ENCODE measurements at places on chromosomes 3 and 15. TPM values are rescaled to one million over a fixed set of nuclear protein-coding genes. Genes with fewer than 3 reads are reported as not detected.

DNA sequence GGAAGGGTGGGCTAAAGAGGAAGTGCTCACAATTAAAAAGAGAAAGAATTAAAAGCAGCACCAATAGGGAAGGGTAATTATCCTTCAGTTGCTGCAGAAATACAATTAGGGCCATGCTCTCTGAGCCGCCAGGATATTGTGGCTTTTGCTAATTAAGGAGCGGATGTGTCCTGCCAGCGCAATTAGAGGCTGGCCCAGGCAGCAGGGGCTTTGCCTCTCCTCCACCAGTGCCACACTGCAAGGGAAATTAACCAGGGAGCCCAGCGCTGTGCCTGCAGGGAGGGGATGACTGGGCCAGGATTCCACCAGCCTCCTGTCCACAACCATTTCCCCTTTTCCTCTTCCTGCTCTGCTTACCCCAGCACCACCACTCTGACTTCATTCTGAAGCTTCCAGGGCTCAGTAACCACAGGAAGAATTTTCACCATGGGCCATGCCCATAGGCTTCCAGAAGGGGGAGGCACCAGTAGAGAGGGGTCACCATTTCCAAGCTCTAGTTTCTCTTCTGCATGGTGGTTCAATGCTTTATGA lies 10.4 kb upstream of the AEN start:
- no peak for DNase-seq
- H3K27ac ChIP-seq, result no peak overlapping the region
- peaks cover 6% of the 10 kb centered on the region for H3K4me1 ChIP-seq
- H3K27me3 ChIP-seq, result peaks cover 55% of the 10 kb centered on the region

DNA sequence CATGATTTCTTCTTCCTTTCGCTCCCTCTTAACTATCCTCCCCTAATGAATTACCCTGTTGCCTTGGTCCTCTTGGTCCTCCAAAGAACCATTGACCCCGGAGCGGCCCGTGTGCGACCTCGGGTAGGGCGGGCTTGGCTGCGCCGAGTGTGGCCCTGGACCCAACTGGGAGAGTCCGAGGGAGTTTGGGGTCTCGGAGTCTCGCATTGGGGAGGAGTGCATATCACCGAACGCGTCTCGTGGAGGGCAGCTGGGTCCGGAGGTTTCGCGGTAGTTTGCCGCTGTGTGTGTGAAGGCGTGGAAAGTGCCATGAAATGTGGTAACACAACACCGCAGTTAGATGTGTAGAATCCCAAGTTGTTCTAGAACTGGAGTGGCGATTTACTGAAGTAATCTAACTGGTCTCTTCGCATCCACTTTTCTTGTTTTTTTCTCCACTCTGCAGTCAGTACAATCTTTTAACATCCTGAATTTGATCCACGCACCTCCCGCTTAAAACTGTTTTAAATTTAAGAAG lies 363 bp downstream of the GTF2E1 start:
- H3K36me3 ChIP-seq, result peaks cover 28% of the 10 kb centered on the region
- peaks cover 28% of the 10 kb centered on the region for H3K4me1 ChIP-seq
- peak; percentile 47 for DNase-seq

DNA sequence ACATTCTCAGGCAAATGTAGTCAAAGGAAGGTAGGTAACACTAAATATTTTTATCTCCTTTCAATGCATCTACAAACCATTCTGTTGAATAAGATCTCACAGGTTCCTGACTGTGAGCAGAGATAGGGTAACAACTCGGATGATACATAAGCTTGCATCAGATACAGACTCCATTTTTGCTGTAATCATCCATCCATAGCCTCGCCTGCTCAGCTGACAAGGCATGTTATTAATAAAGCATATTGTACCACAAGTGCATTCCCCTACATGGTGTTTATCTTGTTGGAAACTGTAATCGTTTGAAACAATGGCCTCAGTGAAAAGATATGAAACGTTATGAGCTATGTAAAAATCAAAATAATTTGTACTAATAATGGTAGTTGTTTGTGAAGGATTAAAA lies 35.4 kb upstream of the TCF12 start:
- no peak overlapping the region for H3K4me3 ChIP-seq
- H3K36me3 ChIP-seq, result no peaks in the 10 kb centered on the region
- H3K27me3 ChIP-seq, result no peaks in the 10 kb centered on the region

- peaks cover 9% of the 10 kb centered on the region for H3K36me3 ChIP-seq
- H3K27ac ChIP-seq, result peak overlapping the region; percentile 86
- peak; percentile 76 for DNase-seq
- peak overlapping the region; percentile 99 for H3K4me3 ChIP-seq
- H3K4me1 ChIP-seq, result peaks cover 36% of the 10 kb centered on the region
- H3K27me3 ChIP-seq, result no peaks in the 10 kb centered on the region
Observed at GRCh38 chr15:34366271-34367065, 528 bp downstream of the LPCAT4 start.

GRCh38 chr3:189038773-189039745 lies 132.7 kb upstream of the TPRG1 start:
- peaks cover 3% of the 10 kb centered on the region for H3K27me3 ChIP-seq
- H3K4me1 ChIP-seq, result peaks cover 36% of the 10 kb centered on the region
- H3K4me3 ChIP-seq, result no peak overlapping the region
- H3K36me3 ChIP-seq, result no peaks in the 10 kb centered on the region
- peak; percentile 44 for DNase-seq
- peak overlapping the region; percentile 51 for H3K27ac ChIP-seq

- peaks cover 3% of the 10 kb centered on the region for H3K27me3 ChIP-seq
- H3K27ac ChIP-seq, result no peak overlapping the region
- H3K4me1 ChIP-seq, result peaks cover 5% of the 10 kb centered on the region
- H3K36me3 ChIP-seq, result no peaks in the 10 kb centered on the region
- no peak for DNase-seq
Observed at GRCh38 chr15:56792211-56792610, 58.9 kb upstream of the ZNF280D start.

DNA sequence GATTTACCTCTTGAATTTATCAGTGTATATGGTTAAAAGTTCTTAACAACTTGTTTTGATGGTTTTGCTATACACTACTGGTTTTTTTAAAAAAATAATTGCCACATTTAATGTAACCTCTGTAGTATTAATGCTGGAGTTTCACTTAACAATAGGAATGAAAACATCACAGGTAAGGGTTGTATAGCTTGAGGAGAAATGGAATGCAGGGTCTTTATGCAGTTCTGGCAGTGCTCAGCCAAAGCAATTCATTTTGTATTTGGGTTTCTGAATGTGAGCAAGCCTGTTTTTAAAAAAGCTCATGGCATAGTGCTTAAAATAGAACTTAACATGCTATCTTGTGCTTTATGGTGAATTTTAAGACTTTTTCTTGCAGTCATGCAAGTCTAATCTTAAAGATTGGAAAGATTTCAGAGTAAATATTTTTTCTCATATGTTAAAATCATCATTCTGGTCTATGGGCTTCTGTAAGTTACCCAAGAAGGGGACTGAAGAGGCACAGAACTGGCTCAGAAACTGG lies 8.9 kb downstream of the PIAS1 start:
- DNase-seq, result no peak
- no peak overlapping the region for H3K4me3 ChIP-seq
- H3K27me3 ChIP-seq, result no peaks in the 10 kb centered on the region
- no peak overlapping the region for H3K27ac ChIP-seq
- H3K36me3 ChIP-seq, result peaks cover 2% of the 10 kb centered on the region

DNA sequence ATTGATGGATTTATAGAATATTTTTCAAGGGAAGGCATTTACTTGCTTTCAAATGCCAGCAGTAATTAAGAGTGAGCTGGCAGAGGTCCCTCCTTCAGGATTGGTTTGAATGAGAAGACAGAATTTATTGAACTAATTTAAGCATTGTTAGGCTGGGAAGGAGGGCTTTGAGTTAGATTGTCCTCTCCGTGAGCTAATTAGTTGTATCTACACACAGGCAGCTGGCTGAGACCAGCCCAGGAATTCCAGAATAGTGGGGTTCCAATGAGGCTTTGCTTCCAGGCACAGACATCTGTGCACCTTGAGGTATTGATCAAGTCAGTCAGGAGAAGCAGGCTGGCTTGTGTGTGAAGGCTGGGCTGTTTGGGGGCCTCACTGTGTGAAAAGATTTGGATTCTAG lies 124.0 kb upstream of the WNT5A start:
- no peak for DNase-seq
- H3K27me3 ChIP-seq, result peaks cover 2% of the 10 kb centered on the region
- H3K4me1 ChIP-seq, result no peaks in the 10 kb centered on the region
- H3K27ac ChIP-seq, result no peak overlapping the region

GRCh38 chr3:182972387-182972786 lies 8.0 kb downstream of the DCUN1D1 start:
- no peaks in the 10 kb centered on the region for H3K36me3 ChIP-seq
- no peak overlapping the region for H3K4me3 ChIP-seq
- H3K27me3 ChIP-seq, result no peaks in the 10 kb centered on the region
- no peak overlapping the region for H3K27ac ChIP-seq
- peaks cover 58% of the 10 kb centered on the region for H3K4me1 ChIP-seq

P3H2 gene
- not detected for total RNA-seq

SOX14 gene
- total RNA-seq, result not detected

CLEC3B gene
- total RNA-seq, result not detected

CAMKV gene
- 1.1 TPM for total RNA-seq

IQCF5 gene
- total RNA-seq, result not detected
